ENCODE measurements at places on chromosomes 6 and 20.
A peak's percentile ranks its signal among the peaks of the same experiment; 100 is the strongest.

DNA sequence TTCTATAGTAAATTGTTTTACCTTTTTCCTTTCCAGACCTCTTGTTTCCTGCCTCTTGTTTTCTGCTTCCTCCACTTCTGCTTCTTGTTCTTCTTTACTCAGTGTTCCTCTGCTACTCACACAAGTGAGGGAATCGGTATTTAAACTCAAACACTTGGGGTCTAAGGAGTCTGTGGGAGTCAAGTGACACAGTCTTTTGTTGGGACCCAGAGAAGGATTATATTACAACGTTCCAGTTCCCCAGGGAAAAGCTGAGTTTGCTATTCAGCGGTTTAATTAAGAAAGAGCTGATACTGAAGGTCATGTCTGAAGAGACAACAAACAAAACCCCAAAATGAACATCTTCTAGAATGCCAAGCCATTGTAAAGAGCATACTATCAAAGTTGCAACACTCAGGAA is 107.8 kb upstream of the CITED2 start:
- peak; percentile 16 for DNase-seq

DNA sequence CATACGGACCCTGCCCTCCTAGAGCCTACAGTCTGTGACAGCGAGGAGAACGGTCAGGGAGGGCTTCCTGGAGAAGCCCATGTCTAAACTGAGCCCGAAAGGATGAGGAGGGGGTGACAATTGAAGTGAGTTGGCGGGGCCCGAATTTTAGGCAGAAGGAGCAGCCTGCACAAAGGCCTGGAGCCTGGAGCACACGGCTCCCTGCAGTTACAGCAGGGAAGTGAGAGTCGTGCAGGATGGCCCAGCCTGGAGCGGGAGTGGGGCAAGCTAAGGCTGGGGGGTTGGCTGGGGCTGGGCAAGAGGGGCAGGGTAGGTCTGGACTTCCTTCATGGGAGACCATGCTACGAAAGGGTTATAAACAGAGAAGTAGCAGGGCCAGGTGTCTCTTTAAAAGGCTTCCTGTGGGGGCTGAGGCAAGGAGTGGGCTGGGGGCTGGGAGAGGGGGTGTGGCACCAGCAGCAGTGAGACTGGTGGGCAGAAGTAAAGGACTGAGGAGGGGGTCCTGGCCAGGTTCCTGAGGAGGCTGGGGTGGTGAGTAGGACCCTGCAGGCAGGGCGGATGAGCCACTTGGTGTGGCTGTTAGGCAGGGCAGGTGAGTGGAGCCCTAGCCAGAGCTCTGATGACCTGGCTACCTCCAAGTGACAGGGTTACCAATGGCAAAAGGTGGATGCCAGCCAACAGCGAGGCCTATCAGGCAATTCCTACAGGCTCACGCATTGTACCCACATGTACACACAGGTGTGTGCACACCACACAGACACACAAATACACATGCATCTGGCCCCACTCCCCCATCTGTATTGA is 119.2 kb downstream of the MRPL14 start:
- no peak for DNase-seq

DNA sequence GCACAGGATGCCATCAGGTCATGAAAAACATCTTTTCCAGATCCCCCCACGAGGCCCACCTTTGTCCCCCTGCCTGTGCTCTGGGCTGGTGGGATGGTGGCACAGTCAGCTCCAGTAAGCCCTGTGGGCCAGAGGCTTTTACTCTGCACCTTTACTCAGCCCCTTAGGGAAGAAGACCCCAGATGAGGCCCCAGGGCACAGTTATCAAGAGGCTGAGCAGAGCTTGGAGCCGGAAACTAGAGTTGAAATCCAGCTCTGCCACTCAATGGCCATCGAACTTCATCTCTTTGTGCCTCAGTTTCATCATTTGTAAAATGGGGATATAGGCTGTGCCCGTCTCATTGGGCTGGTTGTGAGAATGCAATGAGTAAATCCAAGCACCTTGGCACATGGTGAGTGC is 81.7 kb upstream of the TOX2 start:
- no peak for DNase-seq

DNA sequence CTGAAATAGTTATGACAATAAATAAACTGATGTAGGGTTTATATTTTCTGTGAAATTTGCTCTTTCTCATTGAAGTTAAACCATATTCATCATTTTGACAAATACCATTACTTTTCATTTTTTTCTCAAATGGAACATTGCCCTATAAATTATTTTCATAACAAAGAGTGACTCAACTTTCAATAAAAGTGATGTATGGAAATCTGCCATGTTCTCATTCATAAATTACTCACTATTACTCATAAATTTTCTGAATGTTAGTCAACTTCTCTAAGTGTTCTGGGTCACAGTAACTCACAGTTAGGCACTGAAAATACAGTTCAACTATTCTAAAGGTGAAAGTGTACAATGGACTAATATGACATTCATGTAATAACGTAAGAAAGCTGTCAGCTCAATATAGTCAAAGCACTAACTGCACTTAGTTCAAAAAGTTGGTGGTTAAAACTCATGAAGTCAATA is 19.0 kb upstream of the STX11 start:
- DNase-seq = peak; percentile 59

- DNase-seq = peak; percentile 45
These were observed 586.2 kb downstream of the PHF3 start for GRCh38 chr6:64221776-64222175.

DNA sequence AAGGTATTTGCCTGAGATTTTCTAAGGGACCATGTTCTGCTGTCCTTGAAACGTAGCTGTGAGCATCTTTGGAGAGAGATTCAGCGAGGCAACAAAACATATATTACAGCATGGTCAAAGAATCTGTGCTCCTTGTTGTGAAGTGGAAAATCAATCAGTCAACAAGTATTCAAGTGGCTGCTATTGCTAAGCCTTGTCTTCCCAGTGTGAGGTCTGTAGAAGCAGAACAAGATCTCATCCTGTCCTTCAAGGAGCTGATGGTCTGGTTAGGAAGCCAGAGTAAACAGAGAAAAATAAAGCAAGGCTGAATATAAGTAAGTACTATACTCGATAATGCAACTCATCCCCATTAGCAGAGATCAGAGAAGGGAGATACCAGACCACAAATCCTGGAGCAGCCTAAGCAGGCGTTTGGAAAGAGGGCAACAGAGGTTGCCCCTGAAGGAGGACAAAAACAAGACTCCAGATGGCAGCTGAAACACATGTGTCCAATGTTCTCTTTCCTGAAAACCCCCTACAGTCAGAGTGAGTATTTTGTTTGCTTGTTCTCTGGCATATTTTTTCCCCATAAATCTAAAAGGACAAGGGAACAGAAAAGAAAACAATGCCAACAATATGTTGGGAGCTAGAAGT is 392.0 kb downstream of the SYNE1 start:
- no peak for DNase-seq

GRCh38 chr20:43776691-43777090 is 49.9 kb upstream of the GTSF1L start:
- DNase-seq = no peak

- no peak for DNase-seq
These were observed 160.8 kb downstream of the C6orf58 start for GRCh38 chr6:127737768-127738167.

DNA sequence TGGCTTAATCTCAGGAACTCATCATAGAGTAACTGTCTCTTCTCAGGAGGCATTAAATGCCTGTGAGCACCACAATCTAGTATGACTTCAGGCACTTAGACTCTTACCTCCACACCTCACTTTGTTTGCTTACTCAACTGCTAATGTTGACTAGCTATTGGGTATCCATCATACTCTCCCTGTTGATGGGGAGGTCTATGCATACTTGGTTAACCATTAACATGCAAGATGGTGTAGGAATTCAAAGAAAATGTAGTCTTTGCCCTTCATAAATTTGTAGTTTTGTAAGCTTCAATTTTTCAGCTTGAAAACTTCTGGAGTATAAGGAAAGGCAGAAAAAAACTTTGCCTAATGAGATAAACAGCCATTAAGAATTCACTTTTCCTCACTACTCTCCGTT is 501.0 kb upstream of the MARCKS start:
- no peak for DNase-seq

GRCh38 chr6:7343546-7344475 is 30.8 kb upstream of the SSR1 start:
- DNase-seq = no peak

DNA sequence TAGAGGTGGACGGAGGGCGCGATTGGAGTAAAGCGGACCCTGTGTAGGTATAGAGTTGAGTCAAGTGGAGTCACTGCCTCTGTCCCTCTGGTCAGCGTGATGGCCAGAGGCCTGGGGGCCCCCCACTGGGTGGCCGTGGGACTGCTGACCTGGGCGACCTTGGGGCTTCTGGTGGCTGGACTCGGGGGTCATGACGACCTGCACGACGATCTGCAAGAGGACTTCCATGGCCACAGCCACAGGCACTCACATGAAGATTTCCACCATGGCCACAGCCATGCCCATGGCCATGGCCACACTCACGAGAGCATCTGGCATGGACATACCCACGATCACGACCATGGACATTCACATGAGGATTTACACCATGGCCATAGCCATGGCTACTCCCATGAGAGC is 479 bp downstream of the SLC39A7 start:
- DNase-seq = no peak

DNA sequence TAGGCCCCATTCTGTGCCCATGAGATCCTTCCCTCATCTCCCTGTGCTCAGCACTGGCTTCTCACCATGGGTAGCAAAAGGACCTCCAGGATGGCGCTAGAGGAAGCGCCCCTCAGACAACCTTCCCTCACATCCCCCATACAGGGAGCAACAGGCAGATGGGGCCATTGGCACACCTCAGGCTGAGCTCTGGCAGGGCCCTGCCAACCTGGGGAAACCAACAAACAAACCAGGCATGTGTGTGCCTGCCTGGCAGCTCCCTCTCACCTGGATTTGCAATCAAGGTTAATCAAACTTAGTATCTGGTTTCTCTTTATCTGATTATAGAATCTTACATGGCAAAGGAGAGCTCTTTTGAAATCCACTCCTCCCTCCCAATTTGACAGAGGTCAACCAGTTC is 134.9 kb downstream of the SLC23A2 start:
- no peak for DNase-seq

DNA sequence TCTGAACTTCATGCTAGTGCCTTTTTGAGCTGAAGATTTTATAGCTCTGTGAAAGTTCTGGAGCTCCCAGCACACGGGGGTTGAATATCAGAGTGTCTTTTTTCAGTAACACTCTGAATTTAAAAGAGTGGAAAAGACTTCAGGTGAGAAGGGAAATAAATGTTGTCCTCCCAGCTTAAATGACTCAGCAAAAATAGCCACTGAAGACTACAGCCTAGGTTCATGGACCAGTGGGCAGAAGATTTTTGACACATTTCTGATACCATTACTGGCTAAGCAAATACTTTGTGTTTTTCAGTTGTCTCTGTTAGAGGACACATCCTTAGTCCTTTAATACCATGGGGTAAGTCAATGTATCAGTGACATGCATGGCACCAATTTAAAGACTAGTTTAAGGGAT is 338.5 kb upstream of the SPTLC3 start:
- DNase-seq = no peak

GRCh38 chr6:48101290-48101689 is 9.7 kb downstream of the PTCHD4 start:
- no peak for DNase-seq

GRCh38 chr6:35581633-35582032 is 68.9 kb upstream of the TULP1 start:
- DNase-seq = no peak

DNA sequence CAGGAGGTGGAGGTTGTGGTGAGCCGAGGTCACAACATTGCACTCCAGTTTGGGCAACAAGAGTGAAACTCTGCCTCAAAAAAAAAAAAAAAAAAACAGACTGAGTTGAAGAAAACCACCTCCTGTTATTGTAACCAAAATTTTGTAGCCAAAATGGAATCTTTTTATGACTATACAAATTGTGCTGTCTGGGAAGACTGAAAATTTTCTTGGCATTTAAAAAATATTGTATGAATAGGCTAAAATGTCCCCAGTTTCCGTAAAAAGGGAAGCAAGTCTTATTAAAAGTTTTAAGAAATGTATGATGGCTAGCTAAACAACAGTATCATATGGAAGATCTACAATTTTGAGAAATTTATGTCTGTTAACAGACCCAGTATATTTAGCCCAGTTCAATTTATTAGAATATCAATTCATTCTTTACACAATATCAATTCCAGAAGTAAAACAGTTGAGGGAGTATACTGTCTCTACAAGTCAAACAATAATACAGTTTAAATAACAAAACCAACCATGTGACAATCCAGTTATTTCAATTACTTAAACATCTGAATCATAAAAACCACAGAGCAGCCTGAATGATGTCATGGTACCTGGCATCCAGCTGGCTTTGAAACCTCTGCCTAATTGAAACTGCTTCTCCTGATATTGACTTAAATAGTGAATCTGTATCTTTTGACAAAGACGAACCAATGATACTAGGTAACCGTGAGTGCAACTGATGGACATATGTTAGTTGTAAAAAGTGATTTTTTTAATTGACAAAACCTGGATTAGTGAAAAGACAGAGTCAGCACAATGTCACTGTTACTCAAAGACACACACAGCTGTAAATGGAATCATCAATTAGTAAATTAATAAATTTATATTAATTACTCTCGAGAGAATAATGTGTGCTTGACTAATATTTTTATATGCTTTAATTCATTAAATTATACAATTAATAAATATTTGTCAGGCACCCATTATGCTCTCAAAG is 166.6 kb upstream of the MARCKS start:
- peak; percentile 90 for DNase-seq

GRCh38 chr6:69007781-69008180 is 372.7 kb downstream of the ADGRB3 start:
- no peak for DNase-seq

DNA sequence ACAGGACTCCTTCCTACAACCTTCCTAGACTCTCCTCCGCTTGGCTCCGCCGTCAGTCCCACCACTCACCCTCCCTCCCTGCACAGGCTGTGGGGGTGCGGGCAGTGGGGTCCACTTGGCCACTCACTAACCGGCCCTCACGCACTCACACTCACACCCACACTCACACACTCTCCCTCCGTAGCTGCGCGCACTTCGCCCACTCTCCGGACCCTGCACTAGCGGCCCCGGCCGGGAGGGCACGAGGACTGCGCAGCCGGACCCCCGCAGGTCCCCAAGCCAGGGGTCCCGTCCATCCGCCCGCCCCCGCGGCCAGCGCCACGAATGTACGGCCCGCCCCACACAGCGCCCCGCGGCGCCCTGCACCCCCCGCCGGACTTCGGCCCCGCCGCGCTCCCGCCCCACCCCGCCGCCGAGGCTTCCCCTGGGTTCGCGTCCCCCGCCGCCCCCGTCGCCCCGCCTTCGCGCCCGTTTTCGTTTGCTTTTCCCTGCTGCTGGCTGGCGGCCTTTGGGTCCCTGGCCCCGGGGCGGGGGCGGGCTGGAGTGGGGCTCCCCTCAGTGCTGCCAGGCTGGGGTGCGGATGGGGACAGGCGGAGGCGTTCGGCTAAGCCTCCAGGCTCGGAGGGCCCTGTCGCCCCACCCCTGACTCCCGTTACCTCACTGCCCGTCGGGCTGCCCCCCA is 23.0 kb upstream of the SLC22A7 start:
- DNase-seq = no peak
